ENCODE measurements at places on chromosomes 6 and 20.

DNA sequence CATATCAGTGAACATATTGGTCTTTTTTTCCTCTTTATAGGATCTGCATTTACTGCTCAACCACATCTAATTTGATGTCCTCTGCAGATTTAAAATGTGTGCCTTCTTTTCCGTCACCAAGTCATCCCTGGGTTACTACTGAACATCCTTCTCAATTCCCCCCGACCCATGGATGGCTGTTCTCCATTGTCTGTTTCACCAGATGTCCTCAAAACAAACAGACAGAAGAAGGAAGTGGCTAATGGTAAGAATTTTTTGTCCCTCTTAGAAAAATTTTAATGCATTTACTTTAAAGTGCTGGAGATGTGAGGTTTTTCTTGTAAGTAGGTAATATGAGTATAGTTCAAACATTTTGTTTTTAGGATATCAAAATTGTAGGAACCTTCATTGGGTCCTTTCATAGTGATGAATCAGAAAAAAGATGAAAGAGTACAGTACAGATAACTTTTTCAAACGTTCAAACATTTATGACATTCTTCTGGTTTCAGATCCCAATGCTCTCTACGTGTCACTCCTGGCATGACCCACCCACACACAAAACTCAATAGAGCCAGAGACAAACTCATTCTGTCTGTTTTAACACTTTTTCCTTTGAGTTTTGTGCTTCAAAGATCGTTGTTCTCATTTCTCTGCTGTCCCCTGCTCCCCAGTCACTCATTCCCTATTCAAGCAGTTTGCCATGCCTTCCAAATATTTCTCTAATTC lies 276.4 kb downstream of the PRL start:
- DNase-seq, result no peak

GRCh38 chr6:148629592-148630465 lies 117.0 kb upstream of the UST start:
- DNase-seq, result no peak

DNA sequence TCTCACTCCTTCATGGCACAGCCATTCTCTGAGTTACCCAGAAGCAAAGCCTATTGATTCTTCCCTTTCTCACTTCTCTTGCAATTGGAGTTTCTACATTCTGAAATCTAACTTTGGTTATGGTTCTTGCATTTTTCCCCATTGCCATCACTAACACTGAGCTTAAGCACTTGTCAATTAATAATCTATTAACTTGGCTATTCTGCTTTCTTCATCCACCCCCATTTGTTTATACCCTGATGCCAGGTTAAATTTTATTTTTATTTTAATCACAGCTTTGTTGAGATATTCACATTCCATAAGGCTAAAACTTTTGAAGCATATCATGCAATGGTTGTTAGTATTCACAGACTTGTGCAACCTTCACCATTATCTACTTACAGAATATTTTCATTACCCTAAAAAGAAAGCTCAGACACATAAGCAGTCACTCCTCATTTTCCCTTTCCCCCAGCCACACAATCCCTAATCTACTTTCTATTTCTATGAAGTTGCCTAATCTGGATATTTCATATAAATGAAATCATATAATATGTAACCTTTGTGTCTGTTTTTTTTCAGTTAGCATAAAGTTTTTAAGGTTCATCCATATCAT lies 222.3 kb downstream of the UBE3D start:
- no peak for DNase-seq

DNA sequence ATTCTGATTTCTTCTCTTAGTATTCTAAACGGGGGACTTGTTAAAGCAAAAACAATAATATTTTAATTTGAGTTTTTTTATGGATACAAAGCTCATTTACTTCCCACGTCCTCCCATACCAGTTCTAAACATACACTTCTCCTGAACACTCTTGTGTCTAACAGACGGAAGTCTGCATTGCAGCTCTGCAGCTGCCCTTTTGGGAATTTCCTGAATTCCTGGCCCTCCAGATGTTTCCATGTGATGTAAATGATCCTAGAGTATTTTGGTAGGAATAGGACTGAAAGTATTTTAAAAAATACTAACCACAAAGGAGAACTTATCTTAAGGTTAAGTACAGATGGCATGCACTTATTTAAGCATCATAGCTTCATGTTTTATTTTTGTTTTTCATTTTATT lies 886.7 kb downstream of the TBC1D32 start:
- no peak for DNase-seq

DNA sequence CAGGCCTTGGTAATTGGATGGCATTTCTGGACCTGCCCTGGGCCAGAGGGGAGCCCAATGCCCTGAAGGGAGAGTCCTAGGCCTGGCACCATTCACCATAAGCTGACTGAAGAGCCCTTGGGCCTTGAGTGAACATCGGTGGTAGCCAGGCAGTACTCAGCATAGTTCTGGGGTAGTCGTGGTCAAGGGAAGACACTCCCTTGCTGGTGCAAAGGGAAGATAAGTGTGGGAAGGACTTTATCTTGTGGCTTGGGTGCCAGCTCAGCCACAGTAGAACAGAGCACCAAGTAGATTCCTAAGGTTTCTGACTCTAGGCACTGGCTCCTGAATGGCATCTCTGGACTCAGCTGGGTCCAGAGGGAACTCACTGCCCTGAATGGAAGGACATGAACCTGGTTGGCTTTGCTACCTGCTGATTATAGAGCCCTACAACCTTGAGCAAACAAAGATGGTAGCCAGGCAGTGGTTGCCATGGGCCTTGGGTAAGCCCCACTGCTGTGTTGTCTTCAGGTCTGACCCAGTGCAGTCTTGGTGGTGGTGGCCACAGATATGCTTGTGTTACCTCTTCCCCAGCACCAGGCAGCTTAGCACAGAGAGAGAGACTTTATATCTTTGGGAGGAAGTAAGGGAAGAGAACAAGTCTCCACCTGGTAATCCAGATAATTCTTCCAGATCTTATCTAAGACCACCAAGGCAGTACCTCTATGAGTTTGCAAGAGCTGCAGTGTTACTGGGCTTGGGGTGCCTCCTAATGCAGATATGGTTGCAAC lies 83.5 kb downstream of the PRDM13 start:
- DNase-seq, result no peak

DNA sequence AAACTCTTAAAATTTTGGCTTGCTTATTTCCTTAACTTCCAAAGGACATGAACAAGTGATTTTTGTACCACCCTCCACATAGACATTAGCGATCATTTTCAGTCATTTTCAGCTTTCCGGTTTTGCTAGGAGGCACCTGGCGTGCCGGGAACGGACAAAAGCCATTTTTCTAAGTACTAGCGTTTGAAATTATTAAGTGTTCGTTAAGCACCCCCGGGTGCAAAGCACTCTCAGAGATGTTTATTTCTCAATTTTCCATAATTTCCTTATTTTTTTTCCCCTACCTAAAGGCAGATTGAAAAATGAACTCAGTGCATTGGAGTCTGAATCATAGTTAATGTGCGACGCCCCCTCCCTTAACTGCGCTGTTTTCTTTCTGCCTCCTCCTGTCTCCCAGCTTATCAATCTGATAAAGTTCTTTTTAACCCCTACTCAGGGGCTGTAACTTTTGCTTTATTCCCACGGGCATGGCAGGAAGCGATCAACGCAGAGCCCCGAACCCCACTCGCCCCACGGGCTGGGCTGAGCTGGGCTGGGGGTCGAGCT lies 58.2 kb downstream of the ZNF831 start:
- no peak for DNase-seq

DNA sequence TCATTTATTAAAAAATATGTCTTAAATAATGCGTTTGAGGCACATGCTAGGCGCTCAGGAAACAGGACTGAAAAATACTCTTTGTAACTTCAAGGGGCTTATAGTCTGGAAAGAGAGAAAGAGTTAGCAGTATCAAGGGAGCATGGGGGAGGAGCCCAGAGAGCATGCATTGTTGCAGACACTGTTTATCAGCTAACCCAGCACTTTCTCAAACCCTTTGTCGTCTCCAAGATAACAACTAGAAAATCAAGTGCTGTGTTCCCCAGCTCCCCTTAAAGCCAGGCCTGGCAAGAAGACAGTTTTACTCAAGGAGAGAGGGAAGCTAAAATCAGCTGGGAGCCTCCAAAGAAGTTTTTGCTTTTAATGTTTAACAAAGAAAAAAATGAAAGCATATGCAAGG lies 98.4 kb downstream of the PERP start:
- no peak for DNase-seq

- DNase-seq, result no peak
Measured at GRCh38 chr20:7828437-7828836, 111.8 kb downstream of the HAO1 start.

- DNase-seq, result peak; percentile 27
Measured at GRCh38 chr6:31267651-31268368, 4.1 kb downstream of the HLA-C start.

GRCh38 chr6:11054722-11055121 lies 10.6 kb upstream of the ELOVL2 start:
- no peak for DNase-seq

DNA sequence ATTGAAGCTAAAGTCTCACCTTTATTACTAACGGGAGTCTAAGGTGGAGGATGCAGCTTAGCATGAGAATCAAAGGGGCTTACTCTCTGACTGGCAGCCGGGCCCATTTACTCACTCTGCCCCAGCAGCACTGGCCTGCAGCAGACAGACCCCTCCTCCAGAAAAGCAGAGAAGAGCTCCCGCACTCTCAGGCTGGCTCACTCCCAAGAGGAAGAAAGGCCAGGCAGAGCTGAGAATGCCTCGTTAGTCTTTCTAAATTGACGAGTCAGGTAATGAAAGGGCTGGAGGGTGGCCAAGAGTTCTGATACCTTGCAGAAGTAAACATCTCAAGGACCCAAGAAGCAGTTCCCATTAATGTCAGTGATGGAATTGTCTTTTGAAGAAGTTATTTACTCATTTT lies 44.5 kb upstream of the IL20RA start:
- no peak for DNase-seq

- peak; percentile 18 for DNase-seq
Measured at GRCh38 chr20:5848711-5849505, 98.7 kb downstream of the SHLD1 start.

DNA sequence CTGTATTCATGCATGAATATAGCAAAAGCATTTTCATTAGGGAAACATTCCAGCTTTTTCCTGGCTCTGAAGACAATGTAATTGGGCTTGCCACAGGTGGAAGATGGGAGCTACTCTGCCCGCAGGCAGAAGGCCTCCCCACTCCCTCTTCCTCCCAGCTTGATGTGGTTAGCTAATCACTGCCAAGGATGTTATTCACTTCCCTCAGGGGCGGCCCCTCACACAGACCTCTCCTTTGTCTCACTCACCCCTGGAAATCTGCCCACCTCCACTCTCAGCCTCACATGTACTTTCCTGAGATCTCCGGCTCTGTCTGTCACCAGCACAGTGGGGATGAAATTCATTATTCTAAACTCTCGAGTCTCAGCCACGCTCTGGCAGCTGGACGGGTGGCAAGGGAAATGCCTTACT lies 100.7 kb downstream of the ANKRD60 start:
- DNase-seq, result peak; percentile 31

DNA sequence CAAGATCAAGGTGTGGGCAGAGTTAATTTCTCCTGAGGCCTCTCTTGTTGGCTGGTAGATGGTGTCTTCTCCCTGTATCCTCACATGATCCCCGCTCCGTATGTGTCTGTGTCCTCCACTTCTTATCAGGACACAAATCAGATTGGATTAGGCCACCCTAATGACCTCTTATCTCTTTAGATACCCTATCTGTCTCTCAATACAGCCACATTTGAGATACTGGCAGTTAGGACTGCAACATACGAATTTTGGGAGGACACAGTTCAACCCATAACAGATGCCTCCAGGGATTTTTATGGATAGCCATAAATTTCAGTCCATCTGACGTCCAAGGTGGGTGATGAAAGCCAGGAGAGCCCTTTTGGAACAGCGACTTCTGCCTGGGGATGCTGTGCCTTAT lies 369.0 kb downstream of the NRN1 start:
- DNase-seq, result no peak

DNA sequence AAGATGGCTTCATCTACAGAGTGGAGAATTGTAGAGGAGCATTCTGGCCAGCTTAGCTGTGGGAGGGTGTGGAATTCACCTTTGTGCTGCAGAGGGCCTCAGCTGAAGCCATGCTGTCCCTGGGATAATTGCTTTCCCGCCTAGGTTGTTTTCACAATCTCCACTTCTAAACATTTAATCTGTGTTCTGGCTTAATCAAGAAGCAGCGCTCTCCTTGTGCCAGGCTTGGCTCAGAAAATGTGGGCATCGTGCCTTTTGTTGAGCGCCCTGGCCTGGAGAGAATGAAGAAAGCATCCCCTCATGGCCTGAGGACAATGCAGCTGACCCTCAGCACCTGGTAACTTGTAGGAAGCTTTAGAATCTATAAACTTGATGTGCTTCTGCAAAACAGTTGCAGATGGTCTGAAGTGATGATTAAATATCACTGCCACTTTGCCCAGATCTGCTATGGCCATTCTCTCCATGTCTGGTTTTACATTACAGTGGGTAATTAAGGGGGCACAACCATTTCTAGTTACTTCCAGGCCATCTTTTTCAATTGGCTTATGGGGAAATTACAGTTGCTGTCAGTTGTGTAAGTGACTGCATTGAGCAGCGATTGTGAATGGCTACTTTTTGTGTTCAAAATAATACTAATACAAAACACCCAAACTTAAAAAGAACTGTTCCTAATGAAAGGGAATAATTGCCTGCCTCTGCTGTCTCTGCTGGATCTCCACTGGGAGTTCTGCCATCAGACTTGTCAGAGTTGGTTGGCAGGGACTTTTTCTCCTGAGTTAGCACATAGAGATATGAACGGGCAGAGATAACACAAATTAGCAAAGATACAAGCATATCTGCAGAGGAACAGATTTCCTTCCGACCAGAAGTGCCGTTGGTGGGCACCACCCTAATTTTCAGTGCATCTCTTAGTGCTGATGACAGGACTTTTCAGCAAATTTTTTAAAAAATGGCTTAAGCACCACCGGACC lies 18.4 kb downstream of the CTNNBL1 start:
- no peak for DNase-seq

GRCh38 chr6:134550604-134551003 lies 232.7 kb upstream of the SGK1 start:
- no peak for DNase-seq

- no peak for DNase-seq
Measured at GRCh38 chr6:170212051-170212756, 78.7 kb downstream of the DLL1 start.

DNA sequence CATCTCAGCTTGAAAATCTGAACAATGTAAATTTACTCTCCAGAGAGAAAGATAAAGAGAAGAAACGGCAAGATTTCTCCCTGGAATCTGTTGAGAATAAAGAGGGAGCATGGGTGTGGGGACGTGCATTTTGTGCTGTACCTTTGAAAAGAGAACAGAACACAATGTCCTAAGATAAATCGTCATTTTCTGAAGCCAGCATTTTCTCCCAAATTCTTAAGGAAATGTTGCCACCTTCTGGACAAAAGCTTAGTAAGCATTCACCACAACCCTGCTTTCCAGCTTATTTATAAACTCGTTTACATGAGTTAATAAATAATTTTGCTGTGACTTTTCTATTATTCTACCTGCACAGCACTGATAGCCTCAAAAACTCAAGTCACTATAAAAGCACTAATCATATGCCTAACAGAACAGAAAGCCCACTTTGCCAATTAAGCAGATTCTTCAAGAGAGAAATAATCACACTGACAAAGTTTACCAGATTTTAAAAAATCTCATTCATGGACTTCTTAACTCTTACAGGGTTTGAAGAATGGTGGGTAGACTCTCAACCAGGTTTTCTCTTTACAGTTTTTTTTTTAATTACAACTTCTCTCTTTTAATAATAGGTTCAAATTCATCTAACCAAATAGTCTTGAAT lies 155.8 kb downstream of the MBOAT1 start:
- DNase-seq, result no peak

All from activated CD4-positive, alpha-beta T cell treated with anti-CD3 and anti-CD28 coated beads for 36 hours (primary cell).